DMS153 (cell line): ENCODE measurements at places on chromosomes 2 and 18.
A peak's percentile ranks its signal among the peaks of the same experiment; 100 is the strongest.

GRCh38 chr2:222938327-222938726 is 77.5 kb downstream of the ACSL3 start:
- no peak for DNase-seq

DNA sequence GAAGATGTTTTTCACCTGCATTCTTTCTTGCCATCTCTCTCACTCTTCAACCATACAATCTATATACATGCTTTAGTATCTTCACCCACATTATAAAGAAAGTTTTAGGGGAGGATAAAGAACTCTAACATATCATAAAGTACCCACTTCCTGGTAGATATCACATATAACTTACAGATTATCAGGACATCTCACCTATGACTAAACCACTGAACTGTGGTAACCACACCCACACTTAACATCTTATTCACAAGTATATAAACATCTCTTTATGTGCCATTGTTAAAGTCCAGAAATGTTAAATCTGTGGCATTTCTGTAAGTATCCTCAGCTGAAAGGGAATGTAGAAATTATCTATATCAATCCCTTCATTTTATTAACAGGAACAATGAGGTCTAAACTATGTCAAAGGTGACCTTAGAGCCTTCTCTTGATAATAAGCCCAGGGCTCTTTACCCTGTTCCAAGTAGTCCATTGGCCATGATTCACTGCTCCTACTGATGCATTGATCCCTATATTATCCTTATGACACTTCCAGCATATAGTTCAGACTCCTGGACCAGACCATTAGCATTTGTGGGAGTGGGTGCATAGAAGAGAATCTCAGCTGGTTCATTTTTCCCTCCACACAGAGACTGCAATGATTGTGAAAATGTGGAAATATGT is 182.4 kb downstream of the SUCLG1 start:
- DNase-seq = no peak

DNA sequence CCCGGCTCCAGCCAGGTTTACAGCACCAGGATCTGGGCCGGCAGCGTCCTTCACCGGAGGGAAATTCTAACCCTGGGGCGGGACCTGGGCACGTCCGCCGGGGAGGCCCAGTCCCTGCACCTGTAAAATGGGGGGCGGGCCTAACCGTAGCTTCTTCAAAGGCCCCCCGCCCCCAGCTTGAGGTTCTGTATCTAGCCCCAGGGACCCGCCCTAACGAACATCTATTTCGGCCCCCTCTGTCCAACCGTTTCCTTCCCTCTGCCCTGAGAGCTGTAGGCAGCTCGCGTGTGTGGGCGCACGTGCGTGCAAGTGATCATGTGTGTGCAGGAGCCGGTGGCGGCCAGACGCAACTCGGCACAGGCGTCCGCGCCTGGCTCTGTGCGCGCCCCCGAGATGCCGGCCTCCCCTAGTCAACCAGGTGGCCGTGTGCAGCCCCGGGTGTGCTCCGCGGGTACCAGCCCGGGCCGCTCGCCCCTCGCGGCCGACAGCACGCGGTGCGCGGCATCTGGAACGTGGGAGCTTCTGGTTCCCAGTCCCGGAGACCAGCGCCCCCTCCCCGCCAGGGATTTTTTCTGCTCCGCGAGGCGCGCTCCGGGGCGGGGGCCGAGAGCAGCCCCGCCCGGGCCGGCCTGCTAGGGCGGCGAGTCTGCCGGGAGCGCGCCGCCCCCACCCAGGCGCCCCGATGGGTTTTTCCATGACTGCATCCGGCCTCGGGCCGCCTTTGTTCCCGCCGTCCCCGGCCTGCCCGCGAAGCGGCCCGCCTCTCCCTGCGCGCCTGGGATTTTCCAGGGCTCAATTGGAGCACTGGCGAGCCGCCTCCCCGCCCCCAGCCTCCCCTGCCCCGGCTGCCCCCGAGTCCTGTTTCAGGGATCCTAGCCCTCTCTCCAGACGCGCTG is 21.2 kb downstream of the TEX44 start:
- peak; percentile 93 for DNase-seq

GRCh38 chr2:85012431-85012830 is 41.5 kb downstream of the KCMF1 start:
- no peak for DNase-seq

DNA sequence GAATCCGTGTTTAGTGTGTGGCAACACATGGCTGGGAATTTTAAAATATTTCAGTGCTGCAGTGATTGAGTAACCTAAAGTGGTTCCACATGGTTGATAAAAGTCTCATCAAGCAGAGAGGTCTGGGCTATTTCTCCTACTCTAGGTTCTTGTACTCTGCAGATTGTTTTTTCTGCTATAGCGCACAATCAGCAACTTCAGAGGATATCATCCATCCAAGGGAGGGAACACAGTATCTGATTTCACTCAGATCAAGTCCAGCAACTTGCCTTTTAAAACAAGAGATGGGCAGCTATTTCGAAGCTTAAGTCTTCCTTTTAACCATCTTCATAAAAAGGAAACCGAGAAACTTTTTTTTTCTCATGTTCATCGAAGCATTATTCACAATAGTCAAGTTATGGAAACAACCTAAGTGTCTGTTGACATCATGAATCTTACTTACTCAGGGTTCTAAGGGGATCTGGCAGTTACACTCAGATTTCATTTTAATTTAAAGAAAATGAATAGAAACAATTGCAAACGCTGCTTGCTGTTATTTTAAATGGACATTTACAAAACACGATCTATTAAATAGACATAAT is 172.7 kb upstream of the TRIB2 start:
- no peak for DNase-seq

GRCh38 chr2:161995553-161996016 is 78.4 kb downstream of the DPP4 start:
- DNase-seq = no peak

DNA sequence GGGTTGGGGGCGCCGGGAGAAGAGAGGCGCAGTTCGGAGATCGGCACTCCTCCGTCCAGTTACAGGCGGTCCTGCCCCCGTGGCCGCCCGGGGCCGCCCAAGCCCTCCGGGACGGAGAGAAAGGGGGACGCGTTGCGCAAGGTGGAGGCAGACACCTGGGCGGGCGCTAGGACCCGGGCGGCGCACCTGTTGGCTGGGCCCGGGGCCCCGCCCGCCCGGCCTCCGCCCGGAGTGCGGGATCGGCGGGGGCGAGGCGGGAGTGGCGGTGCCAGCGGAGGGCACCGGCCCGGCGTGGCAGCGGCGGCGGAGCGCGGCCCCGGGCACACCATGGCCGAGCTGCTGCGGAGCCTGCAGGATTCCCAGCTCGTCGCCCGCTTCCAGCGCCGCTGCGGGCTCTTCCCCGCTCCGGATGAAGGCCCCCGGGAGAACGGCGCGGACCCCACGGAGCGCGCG is at the start of gene SGPP2:
SGPP2 (plus strand) TSS at position 268 of the 453 bp plus-strand sequence; CDS start at position 328, 60 bp downstream.
- no peak for DNase-seq

DNA sequence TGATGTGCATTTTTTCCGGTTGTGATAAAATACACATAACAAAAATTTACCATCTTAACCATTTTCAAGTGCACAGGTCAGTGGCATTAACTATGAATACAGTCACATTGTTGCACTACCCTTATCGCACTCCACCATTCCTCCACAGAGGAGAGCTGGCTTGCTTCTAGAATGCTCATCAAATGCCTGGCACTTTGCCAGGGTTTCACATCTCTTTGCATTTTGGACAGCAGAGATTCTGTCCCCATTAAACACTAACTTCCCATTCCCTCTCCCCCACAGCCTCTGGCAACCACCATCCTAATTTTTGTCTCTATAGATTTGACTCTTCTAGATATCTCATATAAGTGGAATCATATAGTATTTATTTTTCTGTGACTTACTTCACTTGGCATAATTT is 165.0 kb downstream of the ASB1 start:
- no peak for DNase-seq

GRCh38 chr2:62140426-62141141 is 55.3 kb upstream of the B3GNT2 start:
- no peak for DNase-seq

- no peak for DNase-seq
Measured at GRCh38 chr2:50613161-50613560, 418.8 kb downstream of the NRXN1 start.

- DNase-seq = no peak
Measured at GRCh38 chr2:227785293-227785692, 28.3 kb upstream of the CCL20 start.

GRCh38 chr2:134232868-134233727 is 20.8 kb upstream of the MGAT5 start:
- DNase-seq = no peak

- DNase-seq = no peak
Measured at GRCh38 chr2:144707736-144708326, 187.9 kb upstream of the ZEB2 start.

DNA sequence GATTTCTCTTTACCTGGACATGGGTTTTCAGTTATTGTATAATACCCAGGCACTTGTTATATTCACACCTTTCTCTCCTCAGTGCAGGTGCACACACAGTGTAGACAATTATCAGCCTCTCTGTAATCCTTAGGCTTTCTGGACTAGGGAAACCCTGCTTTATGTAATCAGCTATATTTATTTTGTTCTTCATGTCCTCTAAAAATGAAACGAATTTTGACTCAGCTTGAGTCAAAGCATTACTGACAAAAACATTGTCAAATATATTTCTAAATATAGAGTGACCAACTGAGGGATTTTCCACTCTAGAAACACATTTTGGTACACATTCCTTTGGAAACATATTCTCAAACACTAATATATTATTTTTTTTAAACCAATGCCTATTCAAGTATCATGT is 144.8 kb upstream of the GULP1 start:
- no peak for DNase-seq

- no peak for DNase-seq
Measured at GRCh38 chr2:136510244-136510643, 255.1 kb upstream of the THSD7B start.

DNA sequence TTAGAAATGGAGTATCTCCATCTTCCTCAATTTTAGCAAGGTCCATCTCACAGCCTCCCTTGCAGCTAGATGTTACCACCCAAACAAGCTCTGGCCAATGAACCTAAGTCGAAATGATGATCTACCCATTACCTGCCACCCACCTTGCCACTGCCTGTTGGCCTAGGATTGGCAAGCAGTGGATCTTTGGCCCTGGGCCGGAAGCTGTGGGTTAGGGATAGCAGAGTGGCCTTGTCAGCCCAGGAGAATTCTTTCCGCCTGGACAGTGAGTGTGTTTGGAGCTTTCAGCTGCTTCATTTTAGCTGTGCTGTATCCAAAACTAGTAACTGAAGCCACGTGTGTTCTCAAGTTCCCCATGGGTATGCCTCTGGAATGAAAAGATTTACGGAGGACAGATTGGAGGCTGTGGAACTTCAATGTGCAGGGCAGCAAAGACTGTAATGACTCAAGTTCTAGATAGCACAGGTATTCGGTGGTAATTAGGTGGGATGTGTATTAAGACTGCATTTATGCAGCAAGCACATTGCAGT is 7.7 kb upstream of the PARD6G start:
- no peak for DNase-seq

DNA sequence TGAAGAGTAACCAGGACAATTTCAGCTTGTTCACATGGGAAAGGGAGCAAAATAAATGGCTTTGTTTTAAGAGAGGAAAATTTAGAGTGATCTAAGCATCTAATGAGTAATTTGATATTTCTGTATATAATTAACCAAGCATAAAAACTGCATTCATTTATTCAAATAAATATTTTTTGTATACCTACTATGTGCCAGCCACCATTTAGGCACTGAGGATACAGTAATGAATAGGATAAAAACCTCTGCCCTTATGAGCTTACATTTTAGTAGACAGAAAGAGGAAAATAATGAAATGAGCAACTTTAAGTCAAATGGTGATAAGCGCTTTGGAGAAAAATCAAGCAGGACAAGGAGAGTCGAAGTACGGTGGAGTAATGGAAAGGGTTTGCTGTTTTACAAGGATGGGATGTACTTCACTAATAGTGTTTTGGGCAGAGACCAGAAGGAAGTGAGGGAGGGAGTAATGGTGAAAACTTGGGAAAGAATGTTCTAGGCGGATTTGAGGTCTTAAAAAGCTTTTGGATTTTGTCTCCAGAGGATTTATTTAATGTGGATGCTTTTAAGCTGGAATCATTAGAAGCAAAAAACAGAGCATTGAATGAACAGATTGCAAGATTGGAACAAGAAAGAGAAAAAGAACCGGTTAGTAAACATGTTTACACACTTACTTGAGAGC is 17.4 kb downstream of the NDC80 start:
- no peak for DNase-seq

- no peak for DNase-seq
Measured at GRCh38 chr2:97851172-97851571, 137.8 kb downstream of the ZAP70 start.

DNA sequence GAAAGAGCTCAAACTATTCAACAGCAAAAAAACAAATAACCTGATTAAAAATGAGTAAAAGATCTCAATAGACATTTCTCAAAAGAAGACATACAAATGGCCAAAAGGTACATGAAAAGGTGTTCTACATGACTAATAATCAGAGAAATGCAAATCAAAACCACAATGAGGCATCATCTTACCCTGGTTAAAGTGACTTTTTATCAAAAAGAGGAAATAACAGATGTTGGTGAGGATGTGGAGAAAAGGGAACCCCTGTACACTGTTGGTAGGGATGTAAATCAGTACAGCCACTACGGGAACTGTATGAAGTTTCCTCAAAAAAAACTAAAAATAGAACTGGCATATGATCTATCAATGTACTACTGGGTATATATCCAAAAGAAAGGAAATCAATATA is 39.8 kb upstream of the TMEM163 start:
- DNase-seq = no peak

DNA sequence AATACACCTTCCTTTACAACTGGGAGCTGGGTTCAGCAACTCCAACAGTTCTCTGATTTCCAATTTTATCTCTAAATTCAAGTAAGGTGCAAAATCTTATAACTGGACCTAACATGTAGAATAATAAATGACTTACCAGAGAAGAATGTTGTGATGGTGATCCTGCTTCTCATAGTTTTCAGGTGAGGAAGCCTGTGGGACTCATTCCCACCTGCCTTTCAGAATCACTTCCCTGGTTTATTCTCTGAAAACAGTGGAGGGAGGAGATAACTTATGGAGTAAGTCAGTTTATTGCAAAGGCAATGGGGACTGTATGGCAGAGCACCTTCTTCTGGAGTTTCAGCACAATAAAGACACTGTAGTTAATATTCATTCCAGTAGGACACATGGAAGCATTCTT is 1188.2 kb upstream of the FAM98A start:
- DNase-seq = no peak

GRCh38 chr2:215360596-215360995 is 48.7 kb downstream of the ATIC start:
- DNase-seq = no peak

DNA sequence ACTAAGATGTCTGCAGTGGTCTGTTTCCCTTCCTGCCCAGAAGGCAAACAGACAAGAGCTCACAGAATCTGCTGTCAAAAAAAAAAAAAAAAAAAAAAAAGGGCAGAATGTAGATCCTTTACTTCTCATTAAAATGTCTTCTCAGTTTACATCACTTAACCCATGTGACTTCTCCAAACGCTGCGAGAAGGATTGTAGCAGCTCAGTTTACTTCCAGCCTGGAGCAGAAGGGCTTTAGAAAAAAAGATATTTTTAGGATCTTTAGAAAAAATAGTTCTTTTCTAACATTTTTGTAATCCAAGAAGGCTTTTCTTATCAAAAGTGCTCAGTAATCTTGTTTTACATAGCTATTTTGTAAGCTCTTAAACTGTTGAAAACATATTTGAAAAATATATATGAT is 425.4 kb downstream of the CNTNAP5 start:
- no peak for DNase-seq
